Cortex of kidney (tissue), 1 donor: ENCODE measurements at places on chromosomes 16 and 17.

- DNase-seq = no peak
Observed at GRCh38 chr17:34412965-34413441, 50.0 kb upstream of the CCL1 start.

DNA sequence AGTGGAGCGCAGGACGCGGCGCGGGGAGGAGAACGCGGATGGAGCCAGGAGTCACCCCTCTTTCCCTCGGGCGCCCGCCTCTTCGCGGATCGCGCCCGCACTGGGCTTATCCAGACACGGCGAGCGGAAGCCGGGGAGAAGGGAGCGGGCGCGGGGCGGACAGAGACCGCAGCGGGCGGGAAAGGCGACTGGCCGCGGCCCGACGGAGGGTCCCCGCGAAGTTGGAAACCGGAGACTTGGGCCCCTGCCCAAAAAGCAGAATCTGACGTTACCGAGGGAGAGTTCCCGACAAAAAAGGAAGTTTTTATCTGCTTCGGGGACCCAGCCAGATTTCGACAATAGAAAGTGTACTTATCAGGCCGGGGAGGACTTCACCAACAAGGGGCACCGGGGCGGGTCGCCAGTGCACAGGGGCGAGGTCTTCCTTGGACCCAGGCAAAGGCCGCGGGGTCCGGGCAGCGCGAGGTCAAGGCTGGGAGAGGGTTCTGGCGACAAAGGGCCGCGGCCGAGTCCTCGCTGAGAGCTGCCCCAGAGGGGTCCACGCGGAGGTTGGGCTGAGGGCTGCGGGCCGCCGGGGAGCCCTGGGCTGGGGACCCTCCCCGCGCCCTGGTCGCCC, 519 bp downstream of the ST6GALNAC2 start:
- DNase-seq = no peak

DNA sequence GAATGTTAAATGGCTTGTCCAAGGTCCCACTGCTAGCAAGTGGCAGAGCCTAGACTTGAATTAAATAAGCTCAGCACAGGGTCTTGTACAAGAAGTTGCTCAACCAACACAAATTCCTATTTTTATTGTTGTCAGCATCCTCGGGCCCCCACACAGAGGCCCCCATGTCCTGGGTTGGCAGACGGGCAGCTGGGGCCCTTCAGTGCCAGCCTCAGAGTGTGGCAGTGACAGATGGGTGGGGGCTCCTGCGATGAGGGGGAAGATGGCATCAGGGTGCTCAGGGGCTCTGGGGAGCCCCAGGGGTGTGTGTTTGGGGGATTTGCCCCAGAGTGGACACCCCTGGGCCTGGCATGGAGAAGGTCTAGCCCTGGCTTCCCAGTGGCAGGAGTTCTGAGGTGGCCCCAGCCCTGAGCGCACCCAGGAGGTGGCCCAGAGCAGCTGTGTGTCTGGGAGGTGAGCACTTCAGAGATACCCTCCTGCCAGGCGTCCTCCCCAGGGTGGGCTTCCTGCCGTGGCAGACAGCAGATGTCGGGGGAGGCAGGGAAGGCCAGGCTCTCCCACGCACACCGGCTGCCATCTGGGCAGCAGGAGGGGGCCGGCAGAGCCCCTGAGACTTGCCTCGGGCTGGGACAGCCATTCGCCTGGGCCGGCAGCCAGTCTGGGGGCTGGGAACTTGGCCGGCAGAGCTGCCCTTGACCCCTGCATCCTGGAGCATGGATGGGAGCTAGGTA, 150.8 kb downstream of the C16orf78 start:
- DNase-seq = no peak

- no peak for DNase-seq
Observed at GRCh38 chr16:64453646-64454045, 668.2 kb downstream of the CDH11 start.

DNA sequence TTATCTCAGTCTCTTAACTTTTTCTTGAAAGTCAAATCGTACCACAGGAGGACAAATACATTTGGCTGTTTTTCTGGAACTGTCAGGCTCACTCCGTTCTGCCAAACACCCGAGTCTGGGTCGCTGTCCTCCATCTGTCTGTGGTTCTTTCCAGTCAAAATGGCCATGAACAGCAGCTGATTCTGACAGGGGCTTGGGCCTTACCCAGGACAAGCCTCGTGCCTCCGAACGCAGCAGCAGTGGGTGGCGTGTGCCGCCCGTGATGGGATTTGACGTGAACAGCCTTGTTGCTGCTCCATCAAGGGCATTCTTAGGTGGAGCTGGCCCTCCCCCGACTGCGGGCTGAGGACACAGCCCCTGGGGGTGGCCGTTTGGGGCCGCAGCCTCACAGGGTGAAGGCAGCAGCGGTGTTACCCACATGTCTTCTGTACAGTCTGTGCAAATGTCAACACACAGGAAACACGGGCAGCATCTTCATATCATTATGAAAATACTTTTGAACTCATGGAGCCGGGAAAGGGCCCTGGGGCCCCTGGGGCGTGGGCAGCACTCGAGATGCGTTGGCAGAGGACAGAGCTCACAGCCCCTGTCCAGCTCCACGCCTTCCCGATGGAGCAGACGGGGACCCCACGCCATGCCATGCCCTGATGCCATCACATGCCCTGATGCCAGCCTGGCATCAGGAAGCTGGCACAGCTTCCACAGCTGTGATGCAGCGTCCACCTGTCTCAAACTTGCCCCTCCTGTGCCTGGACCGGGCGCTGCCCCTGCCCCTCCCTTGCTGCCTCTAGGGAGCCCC, 8.6 kb upstream of the ACSF3 start:
- DNase-seq = no peak

- no peak for DNase-seq
Observed at GRCh38 chr16:48622456-48623303, 12.7 kb upstream of the N4BP1 start.

DNA sequence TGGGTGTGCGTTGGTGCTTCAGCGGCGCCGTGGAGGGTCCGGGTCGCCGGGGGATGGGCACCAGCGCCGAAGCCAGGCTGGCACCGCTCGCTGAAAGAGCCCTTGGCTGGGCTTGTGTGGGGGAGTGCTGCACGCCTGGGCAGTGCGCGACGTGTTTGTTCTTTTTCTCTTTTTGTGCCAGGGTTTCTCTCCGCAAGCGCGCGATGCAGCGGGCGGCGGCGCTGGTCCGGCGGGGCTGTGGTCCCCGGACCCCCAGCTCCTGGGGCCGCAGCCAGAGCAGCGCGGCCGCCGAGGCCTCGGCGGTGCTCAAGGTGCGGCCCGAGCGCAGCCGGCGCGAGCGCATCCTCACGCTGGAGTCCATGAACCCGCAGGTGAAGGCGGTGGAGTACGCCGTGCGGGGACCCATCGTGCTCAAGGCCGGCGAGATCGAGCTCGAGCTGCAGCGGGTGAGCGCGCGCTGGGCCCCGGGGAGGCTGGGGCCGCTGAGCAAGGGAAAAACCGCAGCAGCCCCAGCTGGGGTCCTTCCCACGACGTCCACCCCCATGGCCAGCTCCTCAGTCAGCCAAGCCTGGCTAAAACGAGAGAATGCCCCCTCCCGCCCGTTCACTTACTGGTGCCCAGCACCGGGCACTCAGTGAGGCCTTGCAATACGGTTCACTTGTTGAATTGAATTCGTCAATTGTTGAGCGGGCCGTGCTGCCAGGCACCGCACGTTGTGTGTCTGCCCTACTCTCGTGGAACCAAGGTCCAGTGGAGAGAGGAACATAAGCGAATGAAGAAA, 541 bp downstream of the GPT2 start:
- no peak for DNase-seq

- no peak for DNase-seq
Observed at GRCh38 chr17:68198931-68199836, 48.7 kb upstream of the AMZ2 start.

GRCh38 chr17:82973456-82974135, 105.8 kb upstream of the METRNL start:
- DNase-seq = no peak

GRCh38 chr17:3985846-3986245, 21.6 kb upstream of the ATP2A3 start:
- no peak for DNase-seq

- DNase-seq = no peak
Observed at GRCh38 chr17:50426814-50427787, 1.1 kb downstream of the ACSF2 start.

DNA sequence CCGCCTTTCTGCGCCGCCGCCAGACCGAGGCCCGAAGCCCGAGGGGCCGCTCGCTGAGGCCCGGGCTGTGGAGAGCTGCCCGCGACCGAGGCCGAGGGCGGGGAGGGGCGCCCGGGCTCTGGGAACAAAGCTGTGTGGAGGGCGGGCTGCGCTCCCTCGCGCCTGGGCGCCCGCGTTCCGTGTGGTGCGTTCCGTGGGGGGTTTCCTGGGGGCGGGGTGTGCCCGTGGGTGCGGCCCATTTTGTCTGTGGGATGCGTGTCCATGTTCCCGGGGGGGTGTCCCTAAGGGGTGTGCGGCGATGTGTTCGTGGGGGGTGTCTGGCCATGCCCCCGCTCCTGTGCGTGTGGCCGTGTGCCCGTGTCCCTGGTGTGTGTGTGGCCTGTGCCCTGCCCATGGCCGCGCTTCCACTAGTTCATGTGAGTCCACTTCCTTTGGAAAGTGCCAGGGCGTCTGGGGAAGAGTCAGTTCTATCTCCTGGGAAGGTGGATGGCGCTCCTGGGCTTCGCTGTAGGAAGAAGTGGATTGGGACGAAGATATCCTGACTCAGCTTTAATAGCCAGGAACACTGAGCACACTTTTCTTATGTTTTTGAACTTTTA, 520 bp downstream of the JPT2 start:
- no peak for DNase-seq

GRCh38 chr17:8718001-8718563, 26.6 kb downstream of the CCDC42 start:
- DNase-seq = no peak

- DNase-seq = no peak
Observed at GRCh38 chr16:55559233-55559632, 7.3 kb upstream of the CAPNS2 start.

GRCh38 chr17:2295575-2295974, 8.0 kb downstream of the SMG6 start:
- DNase-seq = no peak

DNA sequence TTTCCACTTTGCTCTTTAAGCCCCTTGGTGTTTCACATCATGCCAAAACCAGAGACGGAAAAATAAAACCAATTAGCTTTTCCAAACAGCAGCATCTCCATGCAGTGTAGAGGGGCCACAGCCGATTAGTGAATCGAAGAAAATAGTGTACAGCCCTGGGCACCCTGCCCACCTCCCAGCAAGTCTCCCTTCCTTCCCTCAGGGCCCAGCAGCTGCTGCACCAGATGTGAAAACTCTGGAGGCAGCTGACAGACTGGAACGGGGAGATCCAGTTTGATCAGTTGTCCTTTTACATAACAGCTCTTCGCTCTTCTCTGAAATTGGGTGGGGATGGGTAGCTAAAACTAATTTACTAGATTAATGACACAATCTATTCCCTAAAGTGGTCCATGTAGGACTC, 19.3 kb downstream of the TMEM11 start:
- no peak for DNase-seq

DNA sequence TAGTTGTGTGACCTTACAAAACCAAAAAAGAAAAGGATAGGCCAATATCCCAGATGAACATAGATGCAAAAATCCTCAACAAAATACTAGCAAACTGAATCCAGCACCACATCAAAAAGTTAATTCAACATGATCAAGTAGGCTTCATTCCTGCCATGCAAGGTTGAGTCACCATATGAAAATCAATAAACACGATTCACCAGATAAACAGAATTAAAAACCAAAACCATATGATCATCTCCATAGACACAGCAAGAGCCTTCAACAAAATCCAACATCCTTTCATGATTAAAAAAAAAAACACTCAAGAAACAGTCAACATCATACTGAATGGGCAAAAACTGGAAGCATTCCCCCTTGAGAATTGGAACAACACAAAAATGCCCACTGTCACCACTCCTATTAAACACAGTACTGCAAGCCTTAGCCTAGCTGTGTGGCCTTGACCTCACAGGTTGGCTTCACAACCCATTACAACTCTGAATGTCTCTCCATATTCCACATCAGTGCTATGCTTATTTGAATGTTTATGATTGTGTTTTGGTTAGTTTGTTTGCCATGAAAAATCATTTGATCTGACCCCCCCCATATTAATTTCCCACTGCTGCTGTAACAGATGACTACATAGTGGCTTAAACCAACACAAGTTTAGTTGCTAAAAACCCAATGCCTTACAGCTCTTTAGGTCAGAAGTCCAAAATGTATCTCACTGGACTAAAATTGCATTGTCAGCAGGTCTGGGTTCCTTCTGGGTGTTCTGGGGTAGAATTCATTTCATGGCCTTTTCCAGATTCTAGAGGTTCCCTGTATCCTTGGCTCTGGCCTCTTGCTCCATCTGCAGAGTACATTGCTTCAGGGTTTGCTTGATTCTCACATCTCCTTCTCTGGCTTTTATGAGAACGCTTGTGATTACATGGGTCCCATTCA, 257.1 kb upstream of the DYNLRB2 start:
- no peak for DNase-seq

DNA sequence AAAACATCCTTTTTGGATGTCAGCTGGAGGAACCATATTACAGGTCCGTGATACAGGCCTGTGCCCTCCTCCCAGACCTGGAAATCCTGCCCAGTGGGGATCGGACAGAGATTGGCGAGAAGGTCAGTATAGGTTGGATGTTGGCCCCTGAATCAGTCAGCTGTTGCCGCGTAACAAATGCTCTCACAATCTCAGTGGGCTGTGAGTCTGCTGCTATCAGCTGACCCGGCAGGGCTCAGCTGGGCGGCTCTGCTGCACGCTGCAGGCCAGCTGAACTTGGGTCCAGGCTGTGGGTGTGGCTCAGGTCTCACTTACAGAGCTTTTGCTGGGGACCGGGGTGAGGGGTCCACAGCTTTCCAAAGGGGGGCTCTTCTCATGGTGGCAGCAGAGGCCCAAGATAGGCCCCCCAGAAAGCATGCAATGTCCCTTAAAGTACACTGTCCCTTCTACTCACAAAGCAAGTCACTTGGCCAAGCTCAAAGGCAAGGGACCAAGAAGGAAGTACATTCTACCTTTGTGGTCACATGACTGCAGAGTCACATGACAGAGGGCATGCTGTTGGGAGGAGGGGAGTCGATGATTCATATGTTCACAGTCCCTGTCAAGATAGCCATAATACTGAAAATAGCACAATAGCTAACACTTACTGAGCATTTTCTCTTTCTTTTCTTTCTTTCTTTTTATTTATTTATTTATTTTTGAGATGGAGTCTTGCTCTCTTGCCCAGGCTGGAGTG, 134.2 kb downstream of the ABCC1 start:
- no peak for DNase-seq

DNA sequence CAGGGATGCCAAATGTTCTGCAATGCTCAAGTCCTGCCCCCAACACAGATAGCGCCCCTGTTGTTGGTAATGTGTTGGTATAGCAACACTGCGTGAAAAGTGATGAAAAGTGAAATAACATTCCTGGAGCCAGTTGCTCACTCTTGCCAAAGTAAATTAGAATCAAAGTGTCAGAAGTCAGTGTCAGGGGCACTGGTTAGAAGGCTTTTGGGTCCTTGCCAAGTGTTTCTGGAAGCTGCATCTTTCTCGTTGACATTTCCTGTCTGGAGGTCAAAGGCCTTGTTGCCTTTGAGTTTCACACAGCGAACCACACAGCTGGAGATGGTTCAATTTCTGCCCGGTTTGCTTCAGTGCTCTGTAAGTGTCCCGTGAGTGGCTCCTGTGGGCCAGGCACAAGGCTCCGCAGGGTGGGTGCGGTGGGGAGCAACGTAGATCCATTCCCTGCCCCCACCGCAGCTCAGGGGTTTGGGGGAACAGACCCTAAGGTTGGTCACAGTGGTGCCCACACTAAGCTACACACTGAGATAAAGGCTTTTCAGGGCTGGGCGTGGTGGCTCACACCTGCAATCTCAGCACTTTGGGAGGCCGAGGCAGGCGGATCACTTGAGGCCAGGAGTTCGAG, 3.6 kb upstream of the SLC16A5 start:
- DNase-seq = no peak

GRCh38 chr17:2724784-2725164, 13.2 kb upstream of the CLUH start:
- no peak for DNase-seq
